Cerebellar nuclear complex (tissue), 1 donor: ENCODE measurements at places on chromosomes 4 and X.
A peak's percentile ranks its signal among the peaks of the same experiment; 100 is the strongest.

DNA sequence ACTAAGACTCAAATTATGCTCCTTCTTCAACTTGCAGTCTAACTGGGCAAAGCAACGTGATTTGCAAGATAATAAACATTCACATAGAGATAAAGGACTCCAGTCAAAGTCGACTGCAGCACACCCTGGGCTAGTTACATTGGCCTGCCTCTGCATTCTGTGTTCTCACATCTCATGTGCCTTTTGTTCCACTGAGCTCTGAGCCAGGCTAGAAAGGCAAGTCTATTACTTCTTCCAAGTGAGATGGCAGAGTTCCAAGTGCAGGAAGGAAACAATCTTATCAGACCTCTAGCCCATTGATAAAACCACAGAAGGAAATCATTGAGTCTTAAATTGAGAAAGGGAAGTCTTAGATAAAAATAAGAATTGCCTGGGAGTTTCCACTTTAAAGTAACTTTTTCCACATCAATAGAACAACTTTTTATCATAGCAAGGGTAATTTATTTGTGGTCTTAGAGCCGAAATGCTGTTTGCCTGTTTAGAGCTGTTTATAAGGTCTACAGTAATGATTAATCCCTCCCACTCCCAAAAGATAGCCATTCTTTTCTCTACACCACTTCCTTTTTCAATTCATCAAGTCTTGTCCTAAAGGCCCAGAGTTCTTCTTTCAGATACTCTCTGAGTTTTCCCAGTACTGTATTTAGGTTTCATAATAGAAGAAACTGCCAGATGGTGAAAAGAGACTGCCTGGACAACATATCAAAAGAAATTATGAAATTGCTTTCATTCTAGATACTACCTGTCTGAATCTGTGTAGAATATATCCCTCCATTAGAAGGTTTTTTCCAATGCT lies 200.2 kb downstream of the GUCY2F start:
- no peak for DNase-seq

- DNase-seq: no peak
Measured at GRCh38 chr4:152513078-152513477, 22.8 kb downstream of the FBXW7 start.

GRCh38 chrX:66193821-66194220 lies 29.8 kb downstream of the HEPH start:
- no peak for DNase-seq

GRCh38 chr4:186137196-186137794 lies 32.8 kb downstream of the FAM149A start:
- no peak for DNase-seq

DNA sequence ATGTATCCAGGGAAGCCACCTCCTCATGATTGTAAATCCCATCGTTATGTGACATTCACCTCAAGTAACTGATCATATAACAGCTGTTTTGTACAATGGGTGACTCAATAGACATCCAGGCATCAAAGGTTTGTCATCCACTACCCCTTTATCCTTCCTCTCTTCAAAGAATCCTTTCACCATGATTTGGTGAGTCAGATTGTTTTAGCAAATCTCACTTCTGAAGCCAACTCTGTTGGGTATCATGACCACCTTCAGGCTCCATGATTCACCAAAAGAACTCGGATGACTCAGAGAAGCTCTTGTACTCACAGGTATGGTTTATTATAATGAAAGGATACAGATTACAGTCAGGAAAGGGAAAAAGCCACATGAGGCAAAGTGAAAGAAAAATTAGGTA lies 132.1 kb downstream of the PWWP3B start:
- no peak for DNase-seq

- DNase-seq: no peak
Measured at GRCh38 chr4:21139327-21139726, 439.1 kb downstream of the PACRGL start.

DNA sequence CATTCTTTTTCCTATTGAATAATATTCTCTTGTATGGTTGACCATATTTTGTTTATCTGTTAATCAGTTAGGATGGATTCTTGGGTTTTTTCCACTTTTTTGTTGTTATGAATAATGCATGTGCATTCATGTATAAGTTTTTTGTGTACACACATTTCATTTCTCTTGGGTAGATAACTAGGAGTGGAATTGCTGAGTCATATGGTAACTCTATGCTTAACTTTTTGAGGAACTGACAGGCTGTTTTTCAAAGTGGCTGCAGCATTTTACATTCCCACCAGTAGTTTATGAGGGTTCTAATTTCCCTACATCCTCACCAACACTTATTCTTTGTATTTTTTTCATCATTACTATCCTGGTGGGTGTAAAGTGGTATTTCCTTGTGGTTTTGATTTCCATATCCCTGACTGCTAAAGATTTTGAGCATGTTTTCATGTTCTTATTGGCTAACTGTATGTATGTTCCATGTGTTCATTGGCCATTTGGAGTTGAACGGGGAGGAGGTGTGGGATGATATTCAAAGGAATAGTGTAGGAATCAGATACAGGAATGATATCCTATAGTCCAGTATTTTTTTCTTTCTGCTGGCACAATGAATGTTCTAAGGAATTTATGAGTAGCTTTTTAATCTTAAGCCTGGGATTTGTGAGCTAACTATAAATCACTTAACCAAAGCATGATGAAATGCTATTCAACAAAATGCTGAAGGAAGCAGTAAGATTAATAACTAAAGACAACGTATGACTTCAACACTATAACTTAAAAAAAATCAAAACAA lies 114.3 kb downstream of the AMELX start:
- DNase-seq: no peak

- DNase-seq: no peak
Measured at GRCh38 chr4:70583952-70584834, 7.9 kb upstream of the AMBN start.

DNA sequence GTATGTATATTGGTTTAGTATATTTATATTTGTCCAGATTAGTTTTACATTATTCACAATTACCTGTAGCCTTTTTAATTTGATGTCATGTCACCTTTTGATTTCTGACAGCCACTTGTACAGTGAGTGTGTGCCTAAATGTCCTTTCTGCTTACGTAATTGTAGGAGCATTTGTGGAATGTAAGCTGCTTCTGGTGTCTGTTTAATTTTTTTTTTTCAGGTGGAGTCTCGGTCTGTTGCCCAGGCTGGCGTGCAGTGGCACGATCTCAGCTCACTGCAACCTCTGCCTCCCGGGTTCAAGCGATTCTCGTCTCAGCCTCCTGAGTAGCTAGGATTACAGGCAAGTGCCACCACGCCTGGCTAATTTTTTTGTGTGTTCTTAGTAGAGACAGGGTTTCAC lies 91.2 kb upstream of the XAGE2 start:
- no peak for DNase-seq

GRCh38 chr4:79650794-79651431 lies 242.9 kb upstream of the GK2 start:
- no peak for DNase-seq

- no peak for DNase-seq
Measured at GRCh38 chr4:184664445-184665210, 15.1 kb downstream of the PRIMPOL start.

DNA sequence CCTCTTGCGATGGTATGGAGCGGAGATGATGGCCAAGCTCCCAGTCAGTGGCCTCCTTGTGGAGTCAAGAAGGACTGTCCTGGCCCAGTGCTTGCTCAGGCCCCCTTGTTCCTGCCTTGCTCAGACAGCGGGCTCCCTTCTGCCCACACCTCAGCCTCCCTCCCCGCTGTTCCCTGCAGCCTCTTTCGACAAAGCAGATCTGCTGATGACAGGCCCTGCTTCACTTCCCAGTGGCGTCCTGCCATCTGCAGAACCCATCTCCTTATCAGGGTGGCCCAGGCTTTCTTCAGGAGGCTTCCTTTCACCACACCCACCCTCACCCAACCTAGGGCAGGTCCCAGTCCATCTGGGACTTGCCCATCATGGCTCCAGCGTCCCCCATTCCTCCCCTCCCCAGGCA lies 80.0 kb downstream of the CLDN34 start:
- DNase-seq: no peak

DNA sequence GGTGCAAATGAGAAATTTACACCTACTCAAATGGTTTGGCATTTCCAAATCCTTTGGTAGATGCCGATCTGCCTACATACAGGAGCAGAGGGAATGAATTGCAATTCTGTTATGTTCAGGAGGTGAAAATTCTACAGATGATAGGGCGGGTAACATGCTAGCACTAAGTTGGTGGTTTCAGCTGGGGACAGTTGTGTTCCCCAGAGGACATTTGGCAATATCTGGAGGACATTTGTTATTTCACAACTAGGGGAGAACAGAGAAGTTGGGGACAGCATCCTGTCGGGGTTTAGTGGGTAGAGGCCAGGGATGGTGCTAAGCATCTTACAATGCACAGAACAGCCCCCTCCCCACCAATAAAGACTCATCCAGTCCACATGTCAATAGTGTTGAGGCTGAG lies 96.5 kb upstream of the PUDP start:
- DNase-seq: no peak

- DNase-seq: no peak
Measured at GRCh38 chr4:82495666-82496065, 65.3 kb downstream of the ENOPH1 start.

- DNase-seq: no peak
Measured at GRCh38 chrX:129768586-129769466, 10.9 kb upstream of the SASH3 start.

- DNase-seq: no peak
Measured at GRCh38 chr4:154344686-154345085, 146.9 kb downstream of the DCHS2 start.

DNA sequence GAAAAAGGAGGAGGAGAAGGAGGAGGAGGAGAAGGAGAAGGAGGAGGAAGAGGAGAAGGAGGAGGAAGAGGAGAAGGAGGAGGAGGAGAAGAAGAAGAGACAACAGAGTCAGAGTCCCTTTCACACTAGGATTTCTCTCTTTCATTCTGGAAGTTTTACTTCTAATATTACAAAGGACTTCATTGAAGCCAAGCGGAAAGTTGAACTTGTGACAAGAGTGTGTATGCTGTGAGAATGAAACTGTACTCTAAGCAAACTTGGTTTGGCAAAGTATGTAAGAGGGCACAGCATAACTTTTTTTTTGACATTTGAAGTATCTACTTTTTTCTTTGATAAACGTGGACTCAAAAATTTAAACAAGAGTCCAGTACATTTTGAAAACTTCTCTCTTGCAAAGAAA lies 48.0 kb downstream of the CXCL8 start:
- no peak for DNase-seq

DNA sequence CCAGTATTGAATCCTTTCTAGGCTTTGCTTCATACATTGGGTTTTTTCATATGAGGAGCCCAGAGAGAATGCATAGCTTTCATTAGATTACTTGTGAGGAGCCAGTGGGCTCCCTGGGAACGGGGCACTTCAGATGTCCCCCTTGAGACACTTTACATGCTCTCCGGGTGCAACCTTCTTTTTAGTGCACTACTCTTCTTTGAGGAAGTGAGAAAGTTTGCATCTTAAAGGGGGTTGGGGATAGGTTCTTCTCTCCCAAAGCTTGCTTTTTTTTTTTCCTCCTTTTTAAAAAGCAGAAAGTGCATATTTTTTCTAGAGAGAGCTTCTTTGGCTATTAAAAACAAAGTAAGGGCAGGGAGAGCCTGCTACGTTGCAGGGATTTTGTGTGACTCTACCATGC lies 4.3 kb downstream of the HADH start:
- no peak for DNase-seq

DNA sequence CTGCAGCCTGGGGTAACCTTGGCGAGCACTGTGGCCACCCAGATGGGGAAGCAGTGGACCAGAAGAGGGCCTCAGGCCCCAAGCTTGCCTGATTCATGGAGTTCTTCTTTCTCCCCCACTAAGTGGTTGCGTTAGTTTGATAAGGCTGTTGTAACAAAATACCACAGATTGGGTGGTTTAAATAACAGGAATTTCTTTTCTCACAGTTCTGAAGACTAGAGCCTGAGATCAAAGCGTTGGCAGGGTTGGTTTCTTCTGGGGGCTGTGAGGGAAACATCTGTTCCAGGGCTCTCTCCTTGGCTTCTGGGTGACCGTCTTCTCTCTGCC lies 105.7 kb upstream of the GATB start:
- no peak for DNase-seq

GRCh38 chrX:12307961-12308360 lies 169.7 kb downstream of the FRMPD4 start:
- no peak for DNase-seq

GRCh38 chrX:54043541-54044125 lies 640 bp downstream of the PHF8 start:
- DNase-seq: no peak

DNA sequence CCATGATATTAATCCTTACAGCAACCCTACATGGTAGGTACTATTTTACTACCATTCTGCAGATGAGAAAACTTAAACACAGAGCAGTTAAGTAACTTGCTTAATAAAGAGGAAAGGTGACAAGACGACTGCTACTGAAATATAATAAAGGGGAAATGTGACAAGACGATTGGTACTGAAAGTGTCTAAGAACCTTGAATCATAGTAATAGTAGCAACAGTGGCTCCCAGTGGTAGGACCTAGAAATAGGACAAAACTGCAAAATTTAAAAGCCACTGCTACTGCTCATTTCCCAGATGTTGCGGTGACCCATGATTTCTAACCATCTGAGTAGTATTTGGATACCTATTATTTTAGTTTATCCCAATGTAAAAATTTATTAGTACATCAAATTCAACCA lies 89.5 kb downstream of the TASL start:
- DNase-seq: no peak

DNA sequence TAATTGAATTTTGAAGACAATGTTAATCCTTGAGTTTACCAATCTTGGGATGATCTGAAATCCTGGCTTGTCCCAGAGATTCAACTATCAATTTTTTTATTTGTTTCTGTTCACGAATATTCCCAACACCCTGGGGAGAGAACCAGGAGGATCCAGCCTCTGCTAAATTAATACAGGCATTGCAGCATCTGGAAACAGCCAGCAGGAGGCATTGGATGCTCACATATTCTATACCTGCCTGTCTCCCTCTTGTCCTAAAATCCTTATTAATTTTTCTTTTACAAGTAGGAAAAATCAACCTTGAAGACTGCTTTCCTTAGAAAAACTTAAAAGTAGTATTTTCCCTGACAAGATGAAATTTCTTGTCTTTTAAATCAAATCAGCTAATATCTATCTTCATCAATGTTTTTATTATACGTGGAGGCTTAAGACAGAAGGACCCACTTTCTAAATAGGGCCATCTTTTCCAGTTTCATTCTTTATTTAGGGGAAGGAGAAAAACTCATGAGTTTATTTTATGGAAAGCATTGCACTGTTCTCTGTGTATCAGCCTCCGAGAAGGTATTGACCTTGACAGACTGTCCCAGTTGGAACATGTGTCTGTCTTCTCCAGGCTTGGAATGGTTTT lies 102.4 kb downstream of the CLNK start:
- peak; percentile 21 for DNase-seq

DNA sequence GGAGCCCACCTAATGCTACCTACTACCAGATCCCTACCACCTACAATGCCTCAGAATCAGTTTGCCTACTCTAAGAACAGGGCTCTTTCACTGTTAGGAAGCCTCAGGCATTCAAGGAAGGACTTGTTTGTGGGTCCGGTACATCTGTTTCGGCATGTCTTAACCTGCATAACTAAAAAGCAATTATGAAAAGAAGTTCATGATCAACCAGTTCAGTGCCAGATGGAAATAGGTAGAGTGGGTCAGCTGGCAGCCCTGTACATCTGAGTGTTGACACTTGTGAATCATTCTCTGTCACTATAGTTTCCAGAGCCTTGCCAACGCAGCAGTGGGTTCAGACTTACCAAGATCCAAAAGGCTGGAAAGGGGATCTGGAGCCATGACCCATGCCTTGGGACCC lies 3.3 kb downstream of the TMEM185A start:
- DNase-seq: no peak

GRCh38 chr4:25377572-25378436 lies 741 bp downstream of the ANAPC4 start:
- DNase-seq: no peak

GRCh38 chrX:133608406-133608805 lies 193.1 kb upstream of the GPC4 start:
- DNase-seq: no peak

- no peak for DNase-seq
Measured at GRCh38 chr4:77578145-77578544, 27.5 kb upstream of the CXCL13 start.
